Stimulated activated CD8-positive, alpha-beta memory T cell treated with anti-CD3 and anti-CD28 coated beads, Interleukin-15, amount 100 ng/mL, for 4 hours (primary cell): ENCODE measurements at places on chromosomes 3 and 15.

- DNase-seq, result no peak
Observed at GRCh38 chr3:11820531-11821041, 26.1 kb downstream of the TAMM41 start.

GRCh38 chr3:29721789-29722188, 440.9 kb downstream of the RBMS3 start:
- no peak for DNase-seq

- DNase-seq, result no peak
Observed at GRCh38 chr3:86257955-86258641, 732.9 kb downstream of the VGLL3 start.

- DNase-seq, result no peak
Observed at GRCh38 chr15:47932261-47932660, 188.5 kb upstream of the SLC24A5 start.

DNA sequence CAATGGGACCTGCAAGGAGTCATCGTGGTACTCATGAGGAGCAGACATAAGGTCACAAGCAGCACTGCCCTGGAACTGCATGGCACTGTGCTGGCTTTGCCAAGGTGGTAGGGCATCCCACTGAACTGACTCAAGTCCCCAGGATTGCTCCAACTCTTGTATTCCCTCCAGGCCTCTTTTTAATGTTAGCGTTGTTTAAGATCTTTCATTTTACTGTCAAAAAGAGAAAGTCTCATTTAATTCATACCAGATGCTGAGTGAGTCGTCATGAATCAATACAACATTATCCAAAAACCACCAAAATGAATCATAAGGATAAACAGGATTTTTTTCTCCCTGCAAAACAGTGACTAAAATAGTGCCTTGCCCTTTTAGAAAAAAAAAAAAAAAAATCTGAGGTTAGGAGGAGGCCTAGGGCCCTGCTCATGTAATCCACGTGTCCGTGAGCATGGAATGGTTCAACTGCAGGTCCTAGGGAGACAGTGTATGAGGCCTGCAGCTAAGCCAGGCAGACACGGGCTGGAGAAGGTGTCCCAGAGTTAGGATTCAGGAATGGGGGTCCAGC, 36.7 kb upstream of the BLM start:
- DNase-seq, result no peak

DNA sequence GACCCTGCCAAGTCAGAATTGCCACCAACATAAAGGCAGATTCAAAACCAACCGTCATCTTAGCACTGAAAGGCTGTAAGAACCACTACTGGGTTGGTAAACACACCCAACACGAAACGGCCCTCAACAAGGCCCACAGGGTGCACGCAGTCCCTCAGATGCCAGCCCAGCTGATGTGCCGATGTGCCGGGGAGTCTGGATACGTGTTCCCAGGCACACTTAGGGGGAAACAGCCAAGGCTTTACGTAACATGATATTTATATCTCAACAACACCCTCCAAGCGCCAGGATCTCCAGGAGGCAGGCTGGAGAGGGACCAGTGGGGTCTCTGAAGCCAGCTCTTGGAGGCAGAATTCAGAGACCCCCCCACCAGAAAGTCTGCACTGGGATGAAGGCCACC, 14.2 kb downstream of the POC1A start:
- no peak for DNase-seq

- DNase-seq, result no peak
Observed at GRCh38 chr3:50161320-50161719, 6.2 kb downstream of the SEMA3F start.

DNA sequence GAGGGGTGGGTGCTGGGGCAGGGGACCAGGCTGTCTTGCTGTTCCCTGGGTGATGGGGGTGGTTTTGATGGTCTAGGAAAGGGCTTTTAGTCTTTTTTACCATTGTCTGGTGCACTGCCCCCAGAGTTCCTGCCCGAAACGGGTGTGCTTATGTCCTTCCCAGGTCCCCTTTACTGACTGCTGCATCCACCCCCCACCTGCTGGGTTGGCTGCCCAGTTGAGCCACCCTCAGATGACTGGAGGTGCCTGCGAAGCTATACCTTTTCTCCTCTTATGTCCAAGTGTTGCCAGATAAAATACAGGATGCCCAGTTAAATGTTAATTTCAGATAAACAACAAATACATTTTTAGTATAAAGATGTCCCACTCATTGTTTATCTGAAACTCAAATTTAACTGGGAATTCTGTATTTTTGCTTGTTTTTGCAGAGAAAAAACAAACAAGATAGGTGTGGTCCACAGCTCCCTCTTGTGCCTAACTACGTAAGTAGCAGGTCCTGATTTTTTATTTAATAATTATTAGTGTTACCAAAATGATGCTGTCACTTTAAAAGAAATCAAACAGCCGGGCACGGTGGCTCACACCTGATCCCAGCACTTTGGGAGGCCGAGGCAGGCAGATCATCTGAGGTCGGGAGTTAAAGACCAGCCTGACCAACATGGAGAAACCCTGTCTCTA, 6.1 kb upstream of the RPP14 start:
- no peak for DNase-seq

GRCh38 chr3:23981955-23982354, 36.9 kb downstream of the NR1D2 start:
- no peak for DNase-seq

DNA sequence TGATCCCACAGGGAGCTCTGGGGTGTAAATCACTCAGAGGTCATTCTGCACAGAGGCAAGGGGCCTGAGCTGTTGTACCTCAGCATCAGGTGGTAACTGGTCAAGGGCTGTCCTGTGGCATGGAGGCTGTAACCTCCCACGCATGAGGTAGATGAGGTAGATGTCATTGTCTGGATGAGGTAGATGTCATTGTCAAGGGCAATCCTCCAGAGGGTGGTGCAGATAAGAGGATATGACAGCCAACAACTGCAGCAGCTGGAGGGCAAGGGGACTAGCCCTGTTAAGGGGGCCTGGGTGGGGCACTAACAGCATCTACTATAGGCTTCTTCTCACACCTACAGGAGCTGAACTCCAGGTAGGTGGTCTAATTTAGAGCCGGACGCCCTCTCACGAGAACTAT, 55.6 kb downstream of the THRB start:
- DNase-seq, result no peak

DNA sequence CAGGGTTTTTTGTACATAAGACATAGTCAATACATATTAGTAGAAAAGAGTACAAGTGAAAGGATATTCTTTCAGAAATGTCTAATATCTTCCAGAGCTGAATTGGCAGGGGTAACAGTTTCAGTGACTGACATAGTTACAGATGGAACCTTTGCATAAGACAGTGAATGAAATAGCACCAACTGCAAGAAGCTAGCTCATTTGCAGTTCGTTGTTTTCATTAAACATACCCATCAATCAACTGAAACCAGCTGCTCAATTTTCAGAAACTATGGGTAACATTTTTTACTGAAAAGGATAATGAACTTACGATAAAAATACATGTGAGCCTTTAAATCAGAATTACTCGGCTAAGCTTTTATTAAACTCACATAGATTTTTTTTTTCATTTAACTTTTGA, 93.9 kb upstream of the EPHA3 start:
- no peak for DNase-seq

GRCh38 chr15:31364301-31365031, 37.8 kb downstream of the KLF13 start:
- DNase-seq, result no peak

DNA sequence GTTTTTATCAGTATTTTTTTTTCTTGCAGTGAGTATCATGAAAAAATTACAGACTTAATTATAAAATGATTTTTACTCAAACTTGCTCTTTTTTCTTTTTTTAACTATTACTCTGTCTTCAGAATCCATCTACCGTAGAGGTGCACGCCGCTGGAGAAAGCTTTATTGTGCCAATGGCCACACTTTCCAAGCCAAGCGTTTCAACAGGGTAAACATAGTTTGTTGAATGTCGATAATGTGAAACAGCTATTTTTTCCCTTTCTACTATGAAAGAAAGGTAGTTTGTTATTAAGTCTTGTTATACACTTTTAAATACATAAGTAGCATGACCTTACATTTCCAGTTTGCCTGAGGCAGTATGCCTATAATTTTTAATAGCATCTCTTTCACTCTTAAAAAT, 45.6 kb downstream of the PRKCI start:
- DNase-seq, result no peak

- DNase-seq, result no peak
Observed at GRCh38 chr3:180296971-180297370, 260.2 kb upstream of the PEX5L start.

DNA sequence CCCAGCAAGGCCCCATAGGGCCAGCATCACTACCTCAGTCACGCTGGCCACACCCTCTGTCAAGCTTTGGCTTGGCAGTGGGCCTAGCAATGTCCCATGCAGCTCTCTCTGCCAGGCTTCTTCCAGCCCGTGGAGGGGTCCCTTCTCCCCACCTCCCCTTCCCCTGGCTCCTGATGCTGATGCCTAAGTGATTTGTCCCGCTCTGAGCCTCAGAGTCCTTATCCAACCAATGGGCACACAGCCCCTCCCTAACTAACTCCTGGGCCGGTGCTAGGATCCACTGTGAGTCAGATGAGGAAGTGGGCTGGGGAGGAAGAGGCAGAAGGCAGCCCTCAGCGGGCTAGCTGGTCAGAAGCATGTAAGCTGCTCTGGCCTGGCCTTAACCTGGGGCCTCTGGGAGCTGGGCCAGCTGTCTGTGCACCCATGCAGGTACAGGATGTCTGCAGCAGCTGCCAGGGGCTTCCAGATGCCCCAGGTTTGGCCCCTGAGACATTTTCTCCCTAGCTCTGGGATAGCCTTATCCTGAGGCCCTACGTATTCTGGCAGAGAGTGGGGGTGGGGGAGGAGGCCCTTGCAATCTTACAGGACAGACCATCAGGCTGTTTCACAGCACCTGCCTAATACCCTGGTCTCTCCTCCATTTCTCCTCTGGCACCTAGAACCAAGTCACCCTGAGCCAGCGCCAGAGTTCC, 740 bp upstream of the ZBTB47 start:
- DNase-seq, result no peak

DNA sequence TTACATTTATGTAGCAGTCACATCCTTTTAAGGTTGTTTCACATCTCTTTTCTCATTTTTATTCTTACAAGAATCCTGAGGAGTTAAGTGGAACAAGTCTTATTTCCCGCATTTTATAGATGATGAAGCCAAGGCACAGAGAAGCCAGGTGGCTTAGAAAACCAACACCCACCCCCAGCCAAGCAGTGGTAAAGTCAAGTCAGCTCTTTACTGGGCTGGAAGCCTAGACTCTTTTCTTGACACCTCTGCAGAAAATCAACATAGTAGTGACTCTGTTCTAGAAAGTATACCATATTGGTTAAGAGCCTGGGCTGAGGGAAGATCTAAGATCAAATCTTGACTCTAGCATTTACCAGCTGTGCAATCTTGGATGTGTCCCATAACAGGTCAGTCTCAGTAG, 195.7 kb downstream of the KCNAB1 start:
- DNase-seq, result no peak

- DNase-seq, result no peak
Observed at GRCh38 chr3:52227117-52227516, 1.7 kb upstream of the TLR9 start.

GRCh38 chr15:51450001-51450400, 108.5 kb downstream of the GLDN start:
- DNase-seq, result no peak

GRCh38 chr3:12985148-12985547, 88.1 kb downstream of the IQSEC1 start:
- no peak for DNase-seq

GRCh38 chr3:41682382-41682781, 279.5 kb downstream of the ULK4 start:
- DNase-seq, result no peak

DNA sequence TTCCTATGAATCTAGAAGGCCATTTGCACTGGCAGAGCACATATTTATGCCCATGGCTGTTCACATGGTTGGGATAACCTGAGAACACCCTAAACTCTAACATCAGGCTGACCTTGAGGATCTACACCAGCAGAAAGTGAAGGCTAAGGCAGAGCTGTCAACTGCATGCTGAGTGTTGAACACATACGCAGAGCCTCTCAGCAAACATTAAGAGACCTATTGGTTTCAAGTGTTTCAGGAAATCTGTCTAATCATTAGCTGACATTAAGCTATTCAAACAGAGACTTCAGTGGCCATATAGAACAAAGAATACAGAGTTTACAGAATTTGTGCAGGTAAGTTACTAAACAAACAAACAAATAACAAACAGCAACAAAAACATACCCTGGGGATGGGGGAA, 16.1 kb upstream of the SEC61A1 start:
- DNase-seq, result no peak

- DNase-seq, result no peak
Observed at GRCh38 chr3:120772081-120772480, 29.5 kb downstream of the GTF2E1 start.

DNA sequence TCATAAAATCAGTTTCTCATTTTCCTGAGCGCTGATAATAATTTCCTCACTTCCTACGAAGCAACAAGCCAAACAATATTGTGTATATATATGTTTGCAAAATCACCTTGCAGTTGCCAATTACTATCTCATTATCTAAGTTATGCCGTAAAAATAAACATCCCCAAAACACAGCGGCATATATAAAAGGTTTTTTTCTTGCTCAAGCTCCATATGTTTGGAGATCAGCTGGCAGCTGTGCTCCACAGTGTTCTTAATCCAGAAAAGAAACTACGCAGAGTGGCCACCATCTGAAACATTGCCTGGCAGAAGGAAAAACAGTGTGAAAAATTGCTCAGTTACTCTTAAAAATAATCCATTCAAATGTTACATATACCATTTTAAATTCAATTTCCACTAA, 951.4 kb downstream of the PLOD2 start:
- no peak for DNase-seq

DNA sequence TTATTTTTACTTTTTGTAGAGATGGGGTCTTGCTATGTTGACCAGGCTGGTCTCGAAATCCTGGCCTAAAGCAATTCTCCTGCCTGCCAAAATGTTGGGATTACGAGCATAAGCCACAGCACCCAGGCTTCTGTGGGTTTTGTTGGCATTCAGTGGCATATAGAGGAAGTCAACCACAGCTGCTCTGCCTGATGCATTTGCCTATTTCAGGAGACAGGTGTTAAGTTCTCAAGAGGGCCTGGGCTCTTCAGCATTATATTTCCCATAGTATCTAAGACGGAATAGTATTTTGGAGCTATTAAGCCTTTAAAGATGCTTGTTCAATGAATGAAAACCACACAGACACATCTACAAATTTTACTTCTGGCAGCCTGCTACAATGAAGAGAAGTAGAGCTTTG, 73.5 kb upstream of the CSPG5 start:
- no peak for DNase-seq

- DNase-seq, result no peak
Observed at GRCh38 chr15:71219101-71219500, 103.8 kb downstream of the THSD4 start.
